NCI-H1417 treated with DMSO at 0.1 percent for 48 hours (cell line): ENCODE measurements at places on chromosomes 6 and 20.

DNA sequence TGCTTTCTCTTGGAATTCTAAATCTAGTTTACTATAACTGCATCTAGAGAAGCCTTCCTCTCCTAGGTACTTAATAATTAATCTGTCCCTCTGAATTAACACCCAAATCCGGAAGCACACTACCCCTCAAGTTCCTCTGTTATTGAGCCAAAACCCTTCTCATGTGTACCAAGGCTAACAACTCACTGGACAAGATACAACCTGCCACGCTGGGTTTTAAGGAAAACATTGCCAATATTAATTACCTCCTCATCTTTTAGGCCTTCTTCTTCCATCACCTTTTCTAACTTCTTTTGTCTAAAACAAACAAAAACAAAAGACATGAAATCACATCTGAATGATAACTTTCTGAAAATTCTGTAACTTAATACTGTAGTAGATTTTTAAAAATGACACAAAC is 21.9 kb downstream of the STK38 start:
- DNase-seq, result no peak

GRCh38 chr6:48032151-48032550 is 78.8 kb downstream of the PTCHD4 start:
- DNase-seq, result no peak

- DNase-seq, result no peak
Observed at GRCh38 chr6:127762284-127762683, 138.6 kb downstream of the THEMIS start.

GRCh38 chr6:90131614-90132423 is 164.8 kb downstream of the BACH2 start:
- no peak for DNase-seq

- no peak for DNase-seq
Observed at GRCh38 chr20:50508171-50508755, 1.9 kb upstream of the PTPN1 start.
